Muscle of leg (tissue), 16 donors: ENCODE measurements at places on chromosomes 1 and 21. TPM values are rescaled to one million over a fixed set of nuclear protein-coding genes. Genes with fewer than 3 reads are reported as not detected.

DNA sequence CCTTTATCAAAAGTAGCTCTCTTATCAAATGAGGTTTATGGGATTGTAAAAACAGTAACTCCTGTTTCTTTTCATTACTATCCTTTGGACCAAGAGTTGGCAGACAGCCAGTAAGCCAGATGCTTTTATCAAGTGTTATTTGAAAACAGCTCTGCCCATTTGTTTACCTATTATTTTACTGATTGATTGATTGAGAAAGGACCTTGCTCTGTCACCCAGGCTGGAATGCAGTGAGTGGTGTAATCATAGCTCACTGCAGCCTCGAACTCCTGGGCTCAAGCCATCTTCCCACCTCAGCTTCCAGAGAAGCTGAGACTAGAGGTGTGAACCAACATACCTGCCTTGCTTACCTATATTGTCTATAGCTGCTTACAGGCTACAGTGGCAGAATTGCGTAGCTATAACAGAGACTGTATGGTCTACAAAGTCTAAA is 3.6 kb downstream of the PRKAB2 start:
- peak; percentile 18 for DNase-seq

DNA sequence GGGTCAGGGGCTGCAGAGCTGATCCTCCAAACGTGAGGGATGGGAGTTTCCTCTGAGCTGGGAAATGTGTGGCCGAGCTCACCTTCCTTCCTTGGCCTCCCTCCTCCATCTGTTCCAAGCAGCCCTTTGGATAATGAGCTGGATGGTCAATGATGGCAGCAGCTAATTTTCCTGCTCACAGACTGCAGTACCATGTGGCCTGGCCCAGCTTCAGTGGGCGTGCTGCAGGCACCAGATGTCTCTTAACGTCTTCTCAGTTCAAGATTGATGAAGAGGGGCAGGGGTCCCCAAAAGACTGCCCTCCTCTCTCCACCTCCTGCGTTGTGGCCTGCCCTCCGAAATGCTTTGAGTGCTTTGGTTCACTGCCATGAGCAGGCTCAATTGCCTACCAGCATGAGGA is 86.0 kb downstream of the UBIAD1 start:
- no peak for DNase-seq

DNA sequence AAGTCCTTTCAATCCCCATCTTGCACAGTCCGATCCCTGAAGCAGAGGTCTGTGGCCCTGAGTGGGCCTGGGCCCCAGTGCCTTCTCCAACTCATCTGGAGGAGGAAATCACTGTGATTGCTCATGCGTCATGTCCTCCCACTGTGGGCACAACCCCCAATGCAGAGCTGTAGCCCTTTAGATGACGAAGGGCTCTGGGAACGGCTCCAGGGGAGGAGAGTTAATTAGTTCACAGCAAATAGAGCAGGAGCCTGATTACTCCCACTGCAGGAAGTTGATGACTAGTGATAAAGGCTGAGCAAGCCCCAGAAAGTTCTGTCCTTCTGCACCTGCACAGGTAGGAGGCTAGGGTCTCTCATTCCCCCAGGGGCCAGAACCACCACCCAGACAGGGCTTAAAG is 111.5 kb downstream of the CCDC185 start:
- DNase-seq = no peak

- DNase-seq = no peak
These were observed 36.6 kb downstream of the UBASH3A start for GRCh38 chr21:42440187-42440792.

DNA sequence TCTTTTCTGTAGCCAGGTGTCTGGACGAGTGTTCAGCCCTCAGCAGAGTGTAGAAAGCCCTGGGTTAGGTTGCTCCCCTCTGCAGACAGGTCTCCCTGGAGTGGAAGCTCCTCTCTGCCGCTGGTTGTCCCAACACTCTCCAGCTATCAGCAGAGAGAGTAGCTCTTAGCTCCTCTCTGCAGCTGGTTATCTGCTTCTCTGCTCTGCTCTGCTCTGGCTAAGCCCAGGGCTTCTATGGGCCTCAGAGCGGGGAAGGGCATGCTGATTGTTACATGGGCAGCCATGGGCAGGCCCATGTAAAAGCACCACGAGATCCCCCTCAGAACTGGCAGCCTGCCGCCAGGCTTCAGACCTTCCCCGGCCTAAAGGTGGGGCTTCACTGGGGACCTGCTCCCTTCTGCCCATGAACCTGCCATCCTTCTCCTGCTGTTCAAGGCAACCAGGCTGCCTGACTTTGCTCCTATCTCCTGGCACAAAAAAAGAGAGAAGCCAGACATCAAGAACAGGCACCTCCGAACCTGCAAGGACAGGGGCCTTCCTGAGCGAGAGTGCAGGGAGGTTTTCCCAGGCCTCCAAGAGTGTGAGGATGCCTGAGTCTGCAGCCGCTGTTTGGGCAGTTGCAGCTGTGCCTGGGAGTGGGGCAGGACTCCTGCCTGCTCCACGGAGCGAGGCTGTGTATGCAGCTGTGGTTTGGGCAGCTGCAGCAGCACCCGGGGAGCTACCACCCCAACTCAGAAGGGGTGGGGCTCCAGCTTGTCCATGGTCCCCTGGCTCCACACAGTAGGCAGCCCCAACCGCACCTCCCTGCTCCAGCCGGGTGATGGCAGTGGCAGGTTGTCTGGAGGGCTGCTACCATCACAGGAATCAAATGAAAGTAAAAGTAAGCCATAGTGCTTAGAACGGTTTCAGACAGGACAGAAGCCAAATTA is 973.7 kb downstream of the LTN1 start:
- no peak for DNase-seq

DNA sequence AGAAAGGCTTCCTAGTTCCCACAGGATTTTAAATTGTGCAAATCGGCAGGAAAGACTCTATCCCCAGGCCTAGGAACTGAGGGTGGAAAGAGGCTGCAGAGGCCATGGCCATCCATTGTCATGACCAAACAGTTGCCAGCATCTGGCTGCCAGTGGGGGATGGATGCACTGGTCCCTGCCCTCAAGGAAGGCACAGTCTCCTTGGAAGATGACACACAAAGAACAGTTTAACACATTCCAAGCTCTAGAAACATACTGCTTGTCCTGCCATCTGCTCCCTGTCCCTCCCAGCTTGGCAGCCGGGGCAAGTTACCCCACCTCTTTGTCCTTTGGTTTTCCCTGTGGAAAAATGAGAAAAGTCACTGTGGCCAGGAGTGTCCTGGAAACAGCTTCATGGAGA is 83.2 kb downstream of the BCAR3 start:
- no peak for DNase-seq

GRCh38 chr1:55275151-55275748 is 60.1 kb upstream of the USP24 start:
- peak; percentile 28 for DNase-seq

- no peak for DNase-seq
These were observed 237.0 kb downstream of the TBX15 start for GRCh38 chr1:118751166-118751565.

GRCh38 chr1:65572701-65573421 is 152.4 kb downstream of the LEPR start:
- peak; percentile 61 for DNase-seq

DNA sequence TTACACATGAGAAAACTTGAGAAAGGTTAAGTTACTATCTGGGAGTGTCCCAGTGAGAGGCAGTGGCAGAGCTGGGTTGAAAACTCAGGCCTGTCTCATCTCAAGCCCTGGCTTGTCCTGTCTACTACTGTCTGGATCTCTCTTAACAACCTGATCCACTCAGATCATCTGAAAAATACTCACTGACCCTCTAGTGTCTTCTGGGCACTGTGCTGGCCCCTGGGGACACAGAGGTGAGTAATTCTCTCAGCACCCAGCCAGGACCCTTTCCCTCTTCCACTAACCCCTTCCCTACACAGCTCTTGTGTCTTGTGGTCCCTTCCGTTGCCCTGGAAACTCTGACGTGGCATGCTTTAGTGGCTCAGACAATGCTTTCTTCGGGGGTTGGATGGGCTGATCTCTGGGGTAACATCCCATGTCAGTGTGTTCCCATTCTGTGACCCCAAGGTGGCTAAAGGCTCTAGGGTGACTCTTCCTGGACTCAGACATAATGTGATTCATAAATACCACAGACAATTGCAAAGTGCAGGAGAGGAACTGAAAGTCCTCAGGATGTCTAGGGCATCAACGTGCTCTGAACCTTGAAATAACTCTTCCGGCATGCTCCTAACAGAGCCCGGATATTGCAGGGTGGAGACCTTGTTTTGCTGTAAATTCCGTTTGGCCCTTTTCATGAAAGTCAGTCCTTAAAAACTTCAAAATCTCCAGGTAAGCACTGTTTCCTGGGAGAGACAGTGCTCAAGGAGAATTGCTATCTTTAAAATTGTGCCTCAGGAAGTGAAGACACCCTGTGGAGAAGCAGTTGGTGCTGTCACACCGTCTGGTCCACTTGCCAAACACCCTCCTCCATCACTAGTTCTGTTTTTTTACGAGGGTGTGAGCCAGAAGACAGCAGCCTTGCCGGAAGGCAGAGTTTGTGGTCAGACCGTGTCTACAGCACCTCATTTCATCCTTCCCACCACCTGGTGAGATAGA is 4.0 kb downstream of the SHISAL2A start:
- peak; percentile 16 for DNase-seq

GRCh38 chr1:9561429-9561828 is 22.2 kb downstream of the SLC25A33 start:
- peak; percentile 94 for DNase-seq

GRCh38 chr1:119451158-119451557 is 36.2 kb downstream of the HSD3B2 start:
- DNase-seq = no peak

GRCh38 chr1:46342084-46342656 is 1.6 kb downstream of the NSUN4 start:
- DNase-seq = no peak

DNA sequence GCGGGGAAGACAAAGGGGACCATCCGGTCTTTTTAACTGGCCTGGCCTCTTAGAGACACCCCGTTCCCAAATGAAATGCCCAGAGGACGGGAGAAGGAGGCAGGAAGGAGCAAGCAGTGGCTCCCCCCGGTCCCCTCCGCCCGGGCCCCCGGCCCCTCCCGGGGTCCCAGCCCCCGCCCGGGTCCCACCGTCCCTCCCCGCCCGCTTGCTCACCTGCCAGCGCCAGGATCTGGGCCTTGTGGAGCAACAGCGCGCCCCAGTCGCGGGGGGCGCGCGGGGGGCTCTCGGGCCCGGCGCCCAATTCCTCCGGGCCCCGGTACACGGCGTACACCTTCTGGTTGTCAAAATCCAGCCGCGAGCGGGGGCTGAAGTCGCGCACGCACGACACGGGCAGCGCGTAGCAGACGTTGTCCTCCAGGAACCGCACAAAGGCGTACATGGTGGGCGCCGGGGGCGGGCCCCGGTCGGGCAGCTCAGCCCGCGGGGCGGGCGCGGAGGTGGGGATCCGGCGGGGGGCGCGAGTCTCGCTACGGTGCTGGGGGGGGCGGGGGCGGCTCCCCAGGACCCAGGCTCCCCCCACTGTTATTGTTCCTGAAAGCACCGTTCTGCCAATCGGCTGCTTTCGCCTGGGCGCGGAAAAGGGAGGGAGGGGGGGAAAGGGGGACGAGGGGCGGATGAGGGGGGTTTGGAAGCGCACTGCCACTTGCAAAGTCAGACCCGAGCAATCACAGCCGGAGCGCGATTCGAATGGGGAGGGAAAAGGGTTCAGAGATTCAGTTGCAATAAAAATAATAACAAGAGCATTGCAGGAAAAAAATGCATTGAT is at the start of gene BEND5:
Gene BEND5, minus strand, starts transcription at position 499 of the 826 bp plus-strand sequence. Its CDS starts 60 bp downstream, at position 439.
- DNase-seq = peak; percentile 94

DNA sequence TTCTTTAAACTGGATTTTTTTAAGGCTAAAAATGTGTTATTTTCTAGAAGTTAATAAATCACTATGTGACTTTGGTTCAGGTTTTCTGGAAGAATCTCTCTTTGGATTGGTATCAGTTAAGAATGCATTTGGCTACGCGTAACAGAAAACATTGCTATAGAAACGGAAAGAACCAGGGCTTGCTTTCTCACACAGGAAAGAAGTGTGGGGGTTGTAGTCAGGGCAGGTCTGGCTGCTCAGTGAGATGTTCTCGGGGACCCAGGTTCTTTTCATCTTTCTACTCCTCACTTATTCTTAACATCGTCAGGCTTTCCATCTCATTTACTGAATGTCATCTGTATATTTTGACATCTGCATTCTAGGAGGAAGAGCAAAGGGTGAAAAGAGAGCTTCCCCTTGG is 191.4 kb downstream of the ZBTB18 start:
- DNase-seq = no peak

DNA sequence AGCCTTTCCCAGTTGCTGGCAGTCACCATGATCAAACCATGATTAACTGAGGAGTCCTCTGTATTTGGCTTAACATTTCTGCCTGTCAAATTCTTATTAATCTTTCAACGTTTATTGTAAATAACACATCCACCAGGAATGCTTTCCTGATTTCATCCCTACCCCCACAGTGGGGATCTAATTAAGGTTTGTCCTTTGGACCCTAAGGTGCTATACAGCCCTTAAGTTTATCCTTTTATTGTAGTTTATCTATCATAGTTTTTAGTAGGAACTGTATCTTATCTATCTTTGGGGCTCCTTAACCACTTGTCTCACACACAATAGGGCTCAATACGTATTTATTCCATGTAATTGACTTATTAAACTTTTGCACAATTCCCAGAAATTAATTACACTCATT is 61.0 kb downstream of the SPATA46 start:
- DNase-seq = no peak

Gene KIF14
- total RNA-seq = 3.1 TPM

Gene GPR25
- total RNA-seq = not detected

Gene HMCN1
- total RNA-seq = 11.6 TPM

Gene S100A11
- 97.6 TPM for total RNA-seq

Gene F5
- 0.31 TPM for total RNA-seq

Gene AMY1B
- total RNA-seq = not detected

Gene BMP8B
- 0.71 TPM for total RNA-seq

Gene SLAMF8
- 0.27 TPM for total RNA-seq
